A549 treated with CORT108297 at 1 μM for 4 hours (cell line): ENCODE measurements at places on chromosomes 2 and 18. TPM values are rescaled to one million over a fixed set of nuclear protein-coding genes. Genes with fewer than 3 reads are reported as not detected.

The GRB14 gene
- total RNA-seq: 5.0 to 6.5 TPM (median 5.7 TPM) in 5 replicates

The SLC25A52 gene
- total RNA-seq: not detected in 5 replicates

The ITGAV gene
- 48.1 to 100 TPM (median 76.1 TPM) in 5 replicates for total RNA-seq

The SNTG2 gene
- not detected in 5 replicates for total RNA-seq

The ZAP70 gene
- 0.03 to 0.15 TPM in 2 of 5 replicates, not detected in the others for total RNA-seq

The PSD4 gene
- total RNA-seq: 8.3 to 12.9 TPM (median 10.1 TPM) in 5 replicates

The GALNT14 gene
- 44.4 to 51.6 TPM (median 48.4 TPM) in 5 replicates for total RNA-seq

The GPAT2 gene
- total RNA-seq: not detected in 5 replicates

The PCARE gene
- total RNA-seq: not detected in 5 replicates

The UXS1 gene
- 53.4 to 61.3 TPM (median 57.6 TPM) in 5 replicates for total RNA-seq

The SERPINB13 gene
- not detected in 5 replicates for total RNA-seq

The IL36A gene
- not detected in 5 replicates for total RNA-seq

The UGT1A4 gene
- total RNA-seq: 0.06 to 0.08 TPM (median 0.07 TPM) in 3 of 5 replicates, not detected in the others

The CDK15 gene
- not detected in 5 replicates for total RNA-seq

The SLC8A1 gene
- 0.27 to 0.57 TPM (median 0.40 TPM) in 5 replicates for total RNA-seq

The C2orf78 gene
- total RNA-seq: not detected in 5 replicates

The SPEG gene
- 4.3 to 9.5 TPM (median 7.0 TPM) in 5 replicates for total RNA-seq

The RAB17 gene
- total RNA-seq: 0.13 to 0.28 TPM (median 0.18 TPM) in 4 of 5 replicates, not detected in the other

The MAP3K19 gene
- not detected in 5 replicates for total RNA-seq

The OTOF gene
- 0.05 to 0.15 TPM (median 0.07 TPM) in 5 replicates for total RNA-seq

The DTNA gene
- 0.14 to 0.29 TPM (median 0.23 TPM) in 5 replicates for total RNA-seq

The IKZF2 gene
- total RNA-seq: 0.05 to 0.29 TPM (median 0.16 TPM) in 5 replicates
